ENCODE measurements at places on chromosomes 3 and 15.

GRCh38 chr3:30232142-30232541 lies 374.3 kb upstream of the TGFBR2 start:
- DNase-seq = no peak

- no peak for DNase-seq
Observed at GRCh38 chr3:143731776-143732175, 116.5 kb downstream of the SLC9A9 start.

- DNase-seq = no peak
Observed at GRCh38 chr3:127816783-127817405, 5.4 kb downstream of the MGLL start.

GRCh38 chr3:57484563-57484962 lies 59.6 kb downstream of the DNAH12 start:
- no peak for DNase-seq

DNA sequence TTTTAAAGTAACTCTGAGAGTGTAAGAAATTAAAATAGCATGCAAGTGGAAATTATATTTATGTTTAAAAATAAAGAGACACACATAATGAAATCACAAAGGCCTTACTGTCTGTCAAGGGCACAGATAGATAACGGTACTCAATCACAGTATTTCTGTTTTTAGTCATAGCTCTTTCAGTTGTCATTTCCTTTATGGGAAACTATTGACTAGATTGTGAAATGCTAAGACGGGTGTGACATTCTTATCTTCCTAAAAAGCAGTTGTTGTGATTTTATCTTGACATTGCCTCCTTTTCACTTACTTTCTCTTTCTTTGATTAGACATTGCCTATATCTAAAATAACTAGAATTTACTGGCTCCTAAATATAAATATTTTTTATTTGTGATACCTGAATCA lies 100.1 kb upstream of the PLSCR5 start:
- DNase-seq = no peak

DNA sequence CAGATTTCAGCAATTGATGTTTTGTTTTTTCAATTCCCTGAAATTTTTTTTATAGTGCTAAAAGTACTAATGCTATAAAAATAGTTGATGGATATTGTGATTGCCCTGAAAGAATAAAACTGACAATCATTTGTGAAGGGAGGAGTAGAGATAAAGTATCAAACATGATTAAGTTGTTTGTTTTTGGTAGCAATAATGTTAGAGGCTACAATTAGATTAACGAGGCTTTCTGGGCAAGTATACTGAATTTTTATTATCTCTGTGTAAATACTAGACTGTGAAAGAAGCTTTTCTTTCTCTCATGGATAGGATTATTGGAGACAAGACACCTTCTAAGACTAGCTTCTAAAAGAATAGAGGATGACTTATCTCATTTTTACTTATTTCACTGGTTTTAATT lies 15.6 kb downstream of the NR1D2 start:
- no peak for DNase-seq

DNA sequence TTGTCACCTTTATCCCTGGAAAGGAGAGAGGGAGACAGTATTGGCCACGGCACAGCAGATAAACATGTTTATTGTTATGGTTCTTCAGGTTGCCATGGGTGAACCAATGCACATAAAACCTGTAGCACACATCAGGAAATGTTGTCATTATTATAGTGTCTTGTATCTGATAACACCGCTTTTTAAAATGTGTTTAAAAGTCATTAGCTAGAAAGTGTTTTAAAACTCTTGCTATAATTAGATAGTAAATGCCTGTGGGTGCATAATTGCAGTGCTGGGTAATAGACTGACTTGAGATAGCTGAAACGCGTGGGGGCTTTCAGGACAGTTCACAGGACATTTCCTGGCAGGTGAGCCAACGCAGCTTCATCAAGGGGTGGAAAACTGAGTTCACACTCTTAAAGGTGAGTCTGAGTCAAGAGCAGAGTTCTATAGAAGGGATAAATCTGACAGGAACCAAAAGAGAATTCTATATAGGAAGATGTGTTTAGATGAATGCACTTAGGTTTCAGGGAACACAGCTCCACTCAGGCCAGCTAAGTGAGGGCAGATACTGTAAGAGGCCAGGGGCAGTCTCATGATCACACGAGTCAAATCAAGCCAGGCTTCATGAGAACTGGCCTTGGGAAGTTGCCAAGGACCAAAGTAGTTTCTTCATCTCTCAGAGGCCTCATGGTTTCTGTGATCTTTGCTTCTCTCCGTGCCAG lies 35.6 kb upstream of the PPP4R2 start:
- DNase-seq = peak; percentile 54

DNA sequence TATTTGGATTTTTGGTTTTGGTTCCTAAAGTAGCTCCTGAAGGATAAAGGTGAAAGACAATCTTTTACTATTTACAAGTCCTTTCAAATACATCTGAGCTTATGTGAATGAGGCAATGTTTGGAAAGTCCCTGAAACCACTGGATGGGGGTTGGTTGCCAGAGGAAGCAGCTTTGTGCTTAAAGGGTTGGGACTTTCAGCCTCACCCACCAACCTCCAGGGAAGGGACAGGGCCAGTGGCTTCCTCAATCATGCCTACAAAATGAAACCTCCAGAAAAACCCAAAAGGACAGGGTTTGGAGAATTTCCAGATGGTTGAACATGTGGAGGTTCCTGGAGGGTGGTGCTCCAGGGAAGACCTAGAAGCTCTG lies 20.9 kb upstream of the ABHD17C start:
- DNase-seq = no peak

DNA sequence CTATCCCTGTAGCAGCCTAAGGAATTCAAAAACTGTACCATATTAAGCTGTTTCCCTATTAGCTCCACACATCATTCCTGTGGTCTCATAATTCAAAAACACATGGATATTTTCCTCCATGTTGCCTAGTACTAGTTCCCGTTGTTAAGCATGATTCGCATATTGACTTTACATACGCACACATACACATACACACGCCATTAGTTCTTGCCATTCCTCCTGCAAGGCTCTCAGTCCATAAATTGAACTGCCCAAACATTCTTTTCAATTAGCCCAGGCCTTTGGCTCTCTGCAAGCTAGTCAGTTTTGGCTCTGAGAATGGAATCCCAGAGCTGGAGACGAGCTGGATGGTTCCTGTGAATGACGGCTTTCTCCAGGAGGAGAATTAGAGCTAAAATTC lies 57.2 kb upstream of the RAD18 start:
- no peak for DNase-seq

- DNase-seq = no peak
Observed at GRCh38 chr15:58517682-58518525, 86.1 kb downstream of the LIPC start.

GRCh38 chr3:160210341-160210740 lies 14.9 kb upstream of the C3orf80 start:
- no peak for DNase-seq

DNA sequence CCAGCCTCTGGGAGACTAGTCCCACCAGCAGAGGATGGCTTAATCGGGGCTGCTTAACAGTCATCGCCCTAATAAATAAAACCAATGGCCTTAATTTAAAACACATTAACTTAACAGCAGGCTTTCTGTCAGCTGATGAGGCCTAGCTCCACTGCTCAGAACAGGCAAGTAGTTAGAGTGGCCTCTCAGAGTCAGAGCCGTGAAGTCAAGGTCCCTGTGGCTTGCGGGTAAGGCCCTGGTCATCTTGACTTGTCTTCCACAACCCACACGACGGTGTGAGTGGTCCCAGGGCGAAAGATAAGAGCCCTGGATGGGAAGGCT lies 11.8 kb downstream of the XXYLT1 start:
- no peak for DNase-seq

- no peak for DNase-seq
Observed at GRCh38 chr3:123751433-123751832, 132.7 kb downstream of the MYLK start.

DNA sequence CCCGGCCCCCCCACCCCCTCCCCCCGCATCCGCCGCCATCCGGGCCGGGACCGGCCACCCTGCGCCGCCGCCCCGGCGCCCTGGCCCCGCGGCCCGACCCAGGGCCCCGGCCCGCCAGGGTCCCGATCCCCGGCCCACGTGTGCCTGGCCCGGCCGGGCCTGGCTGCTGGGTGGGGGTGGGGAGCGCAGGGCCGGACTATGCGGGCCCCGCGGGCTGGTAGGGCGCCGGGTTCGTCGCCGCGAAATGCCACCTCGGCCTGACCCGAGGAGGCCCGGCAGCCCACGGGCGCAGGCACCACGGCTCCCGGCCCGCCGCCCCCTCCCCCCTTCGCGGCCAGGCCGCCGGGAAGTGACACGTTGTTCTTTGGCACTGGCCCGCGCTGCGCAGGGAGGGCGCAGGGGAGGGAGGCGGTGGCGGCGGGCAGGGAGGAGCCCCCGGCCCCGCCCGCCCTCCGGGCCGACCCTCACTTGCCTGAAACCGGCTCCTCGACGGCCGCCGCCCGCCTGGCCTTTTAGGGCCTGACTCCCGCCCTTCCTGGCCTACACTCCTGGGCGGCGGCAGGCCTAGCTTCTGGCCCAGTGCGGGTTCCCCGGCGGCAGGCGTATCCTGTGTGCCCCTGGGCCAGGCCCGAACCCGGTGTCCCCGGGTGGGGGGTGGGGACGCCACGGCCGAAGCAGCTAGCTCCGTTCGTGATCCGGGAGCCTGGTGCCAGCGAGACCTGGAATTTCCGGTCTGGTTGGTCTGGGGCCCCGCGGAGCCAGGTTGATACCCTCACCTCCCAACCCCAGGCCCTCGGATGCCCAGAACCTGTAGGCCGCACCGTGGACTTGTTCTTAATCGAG lies 515 bp downstream of the EIF4G1 start:
- DNase-seq = peak; percentile 73

DNA sequence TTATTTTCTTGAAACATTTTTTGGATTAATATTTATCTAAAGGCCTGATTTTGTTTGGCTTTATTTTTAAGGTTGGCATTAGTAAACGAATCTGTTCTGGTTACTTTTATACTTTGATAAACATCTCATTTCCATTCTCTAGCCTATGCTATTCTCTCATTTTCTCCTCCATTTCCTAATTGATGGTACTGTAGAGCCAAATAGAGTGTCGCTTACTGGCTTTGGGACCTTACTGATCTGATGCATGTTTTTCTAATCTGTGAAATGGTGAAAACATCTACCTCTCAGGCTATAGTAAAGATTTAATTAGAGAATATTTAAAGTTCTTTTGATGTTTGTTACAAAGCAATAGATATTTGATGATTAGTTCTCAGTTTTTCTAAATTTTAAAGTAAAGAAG lies 1.6 kb downstream of the LNP1 start:
- DNase-seq = no peak

DNA sequence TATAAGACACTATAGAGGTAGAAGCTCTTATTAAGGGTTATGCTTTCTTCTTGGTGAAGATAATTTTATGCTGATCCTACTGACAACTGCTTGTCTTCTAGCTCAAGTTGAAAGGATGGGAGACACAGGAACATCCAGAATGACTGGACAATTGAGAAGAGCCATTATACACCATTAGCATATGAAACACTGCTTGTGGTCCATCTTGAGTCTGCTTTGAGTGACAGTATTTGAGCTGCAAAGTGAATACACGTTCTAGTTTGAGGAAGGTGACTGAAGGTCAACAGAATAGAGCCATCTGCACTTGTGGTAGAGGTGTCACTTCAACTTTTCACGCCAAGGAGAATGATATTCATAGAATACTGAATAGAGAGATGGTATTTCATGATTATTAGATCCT lies 315.4 kb downstream of the MCTP2 start:
- DNase-seq = no peak

DNA sequence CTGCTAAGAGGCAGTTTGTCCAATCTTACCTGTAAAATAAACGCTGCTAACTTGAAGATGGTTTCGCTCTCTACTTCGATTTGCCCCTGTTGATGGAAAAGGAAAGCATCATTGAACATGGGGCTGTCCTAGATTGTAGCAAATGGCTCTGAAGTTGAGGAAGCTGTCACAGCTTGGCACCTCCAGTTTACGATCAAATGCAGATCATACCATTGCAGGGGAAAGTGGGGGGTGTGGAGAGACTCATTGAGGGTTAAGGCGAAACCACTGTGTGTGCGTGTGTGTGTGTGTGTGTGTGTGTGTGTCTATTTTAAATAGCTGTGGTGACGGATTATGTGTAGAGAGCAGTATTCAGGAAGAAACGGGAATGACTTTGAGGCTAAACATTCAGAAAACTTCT lies 127.6 kb upstream of the LMOD3 start:
- no peak for DNase-seq

All from AG09319 (cell line).